ENCODE measurements at places on chromosomes 12 and 14.

DNA sequence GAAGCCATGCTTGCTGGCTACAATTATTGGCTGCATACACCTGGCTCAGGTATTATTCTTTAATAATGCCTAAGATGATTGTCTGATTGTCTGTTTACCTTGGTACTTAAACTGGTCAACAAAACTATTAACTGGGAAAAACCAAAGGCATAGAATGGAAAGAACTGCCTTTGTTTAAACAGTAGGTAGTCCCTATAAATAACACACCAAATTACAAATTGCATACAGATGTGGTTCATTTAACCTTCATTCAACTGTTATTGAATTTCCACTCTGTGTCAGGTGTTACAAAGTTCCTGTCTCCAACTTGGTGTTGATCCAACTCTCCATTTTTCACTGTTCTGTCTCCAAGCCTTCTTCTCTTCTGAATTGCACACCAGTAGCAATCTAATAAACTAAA lies 79.8 kb upstream of the FSCB start:
- DNase-seq: no peak

- no peak for DNase-seq
Observed at GRCh38 chr14:58367296-58367695, 28.4 kb upstream of the TOMM20L start.

DNA sequence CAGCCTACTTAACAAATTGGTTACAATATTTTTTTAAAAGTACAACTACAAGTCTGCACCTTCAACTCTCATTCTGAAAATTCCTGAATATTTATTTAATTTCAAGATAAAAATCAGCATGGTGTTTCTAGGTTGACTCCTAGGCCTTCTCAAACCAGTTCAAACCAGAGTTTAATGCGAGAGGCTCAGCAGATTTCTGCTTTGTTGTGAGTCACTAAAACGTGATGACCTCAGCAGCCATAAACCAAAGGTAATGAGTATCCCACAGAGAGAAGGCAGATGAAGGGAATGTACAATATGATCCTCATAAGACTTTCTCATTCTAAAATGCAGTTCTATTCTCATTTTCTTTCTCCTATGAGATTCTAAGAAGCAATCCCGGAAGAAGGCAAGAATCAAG lies 1.5 kb downstream of the PRDM4 start:
- no peak for DNase-seq

- no peak for DNase-seq
Observed at GRCh38 chr14:105375635-105376057, 22.7 kb upstream of the TEX22 start.

GRCh38 chr12:114628199-114628598 lies 55.8 kb downstream of the TBX3 start:
- no peak for DNase-seq

DNA sequence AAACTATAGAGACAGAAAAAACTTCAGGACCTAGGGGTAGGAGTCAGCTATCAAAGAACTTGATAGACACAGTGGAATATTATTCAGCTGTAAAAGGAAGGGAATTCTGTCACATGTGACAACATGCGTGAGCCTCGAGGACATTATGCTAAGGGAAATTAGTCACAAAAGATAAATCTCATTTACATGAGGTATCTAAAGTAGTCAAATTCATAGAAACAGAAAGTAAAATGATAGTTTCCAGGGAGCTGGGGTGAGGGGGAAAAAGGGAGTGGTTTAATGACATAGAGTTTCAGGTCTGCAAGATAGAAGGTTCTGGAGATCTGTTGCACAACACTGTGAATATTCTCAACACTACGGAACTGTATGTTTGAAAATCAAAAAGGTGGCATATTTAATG lies 50.0 kb upstream of the PRIMA1 start:
- DNase-seq: no peak

DNA sequence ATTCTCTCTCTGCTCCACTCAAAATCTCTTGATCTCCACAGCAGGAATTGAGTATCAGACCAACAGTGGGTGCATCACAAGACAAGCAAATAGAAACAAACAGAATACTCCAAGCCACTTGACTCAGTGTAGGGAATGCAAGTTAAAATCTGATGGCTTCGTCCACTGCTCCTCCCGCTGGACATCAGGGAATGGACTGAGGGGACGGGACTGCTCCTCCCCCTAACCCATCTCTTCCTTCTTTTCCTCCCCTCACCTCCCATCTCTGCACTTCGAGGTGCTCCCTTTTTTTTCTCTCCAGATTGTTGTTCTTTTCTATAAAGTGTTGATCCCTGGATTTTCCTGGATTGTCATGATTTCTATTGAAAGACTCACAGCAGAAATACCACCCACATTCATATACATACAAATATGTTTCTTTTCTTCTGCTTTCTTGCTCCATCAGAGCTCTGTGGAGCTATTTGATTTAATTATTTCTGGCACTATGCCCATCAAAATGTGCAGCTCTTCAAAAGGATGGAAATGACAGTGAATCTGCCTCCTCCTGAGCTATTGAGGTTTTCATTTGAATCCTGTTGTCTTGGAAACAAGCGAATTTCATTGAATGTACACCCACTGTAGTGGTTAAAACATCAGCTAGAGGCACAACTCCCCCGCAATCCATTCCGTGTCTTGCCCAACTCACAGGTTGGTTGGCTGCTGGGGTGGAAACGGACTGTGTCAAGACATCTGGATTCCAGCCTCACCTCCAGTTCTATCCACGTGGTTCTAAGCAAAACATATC lies 199.7 kb downstream of the SPTSSA start:
- DNase-seq: no peak

DNA sequence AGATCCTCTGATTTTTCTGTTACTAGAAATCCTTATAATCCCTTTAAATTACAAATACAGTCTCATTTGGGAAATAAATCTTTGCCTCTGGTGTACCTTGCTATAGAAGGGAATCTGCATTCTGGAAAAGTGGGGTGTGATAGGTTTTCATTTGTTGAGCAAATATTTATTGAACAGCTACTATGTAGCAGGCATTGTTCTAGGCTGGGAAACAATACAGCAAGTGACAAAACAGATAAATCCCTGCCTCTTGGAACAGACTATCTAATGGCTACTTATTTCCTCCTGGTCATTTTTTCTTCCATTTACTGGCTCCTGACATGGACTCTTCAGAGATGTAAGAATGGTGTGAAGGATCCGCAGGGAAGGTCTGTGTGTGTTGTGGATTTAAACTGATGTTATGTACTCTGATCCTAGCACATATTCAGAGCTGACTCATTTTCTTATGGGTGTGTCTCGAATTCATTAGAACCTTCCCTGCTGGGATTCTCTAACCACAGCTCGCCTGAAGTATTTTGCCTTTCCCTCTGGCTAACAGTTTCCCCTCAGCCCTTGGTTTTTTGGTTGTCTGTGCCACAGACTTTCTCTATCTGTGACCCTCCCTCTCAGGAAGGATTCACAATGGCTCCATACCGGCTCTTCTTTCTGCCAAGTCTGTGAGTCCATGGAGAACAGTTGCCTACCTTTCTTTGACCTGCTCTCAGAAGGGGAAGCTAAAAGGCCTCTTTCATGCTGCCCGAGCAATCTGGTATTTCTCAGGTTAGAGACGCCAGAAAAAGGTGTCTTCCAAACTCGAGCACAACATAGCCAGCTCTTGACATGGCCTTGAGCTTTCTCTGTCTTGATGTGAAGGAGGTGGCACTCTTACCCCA lies 53.7 kb downstream of the TMTC2 start:
- no peak for DNase-seq

- no peak for DNase-seq
Observed at GRCh38 chr14:96096639-96097610, 57.8 kb downstream of the C14orf132 start.

- no peak for DNase-seq
Observed at GRCh38 chr12:101707131-101707782, 9.8 kb downstream of the CHPT1 start.

DNA sequence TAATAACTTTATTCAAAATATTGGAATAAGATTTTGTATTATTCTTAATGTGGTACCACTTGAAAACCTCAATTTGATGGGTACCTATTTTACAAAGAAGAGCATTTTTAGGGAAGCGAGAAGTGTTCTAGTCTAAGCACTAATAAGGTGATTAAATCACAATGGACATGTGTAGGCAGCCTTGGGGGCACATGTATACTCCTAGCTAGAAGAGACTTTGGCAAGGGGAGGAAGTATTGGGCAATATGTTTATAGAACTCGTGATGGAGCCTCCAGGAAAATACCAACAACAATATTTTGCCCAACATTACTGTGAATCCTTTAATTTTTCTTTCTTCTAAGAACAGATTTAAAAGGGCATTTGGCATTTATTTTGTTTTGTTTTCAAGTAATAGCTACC lies 280.3 kb downstream of the ADAMTS20 start:
- no peak for DNase-seq

DNA sequence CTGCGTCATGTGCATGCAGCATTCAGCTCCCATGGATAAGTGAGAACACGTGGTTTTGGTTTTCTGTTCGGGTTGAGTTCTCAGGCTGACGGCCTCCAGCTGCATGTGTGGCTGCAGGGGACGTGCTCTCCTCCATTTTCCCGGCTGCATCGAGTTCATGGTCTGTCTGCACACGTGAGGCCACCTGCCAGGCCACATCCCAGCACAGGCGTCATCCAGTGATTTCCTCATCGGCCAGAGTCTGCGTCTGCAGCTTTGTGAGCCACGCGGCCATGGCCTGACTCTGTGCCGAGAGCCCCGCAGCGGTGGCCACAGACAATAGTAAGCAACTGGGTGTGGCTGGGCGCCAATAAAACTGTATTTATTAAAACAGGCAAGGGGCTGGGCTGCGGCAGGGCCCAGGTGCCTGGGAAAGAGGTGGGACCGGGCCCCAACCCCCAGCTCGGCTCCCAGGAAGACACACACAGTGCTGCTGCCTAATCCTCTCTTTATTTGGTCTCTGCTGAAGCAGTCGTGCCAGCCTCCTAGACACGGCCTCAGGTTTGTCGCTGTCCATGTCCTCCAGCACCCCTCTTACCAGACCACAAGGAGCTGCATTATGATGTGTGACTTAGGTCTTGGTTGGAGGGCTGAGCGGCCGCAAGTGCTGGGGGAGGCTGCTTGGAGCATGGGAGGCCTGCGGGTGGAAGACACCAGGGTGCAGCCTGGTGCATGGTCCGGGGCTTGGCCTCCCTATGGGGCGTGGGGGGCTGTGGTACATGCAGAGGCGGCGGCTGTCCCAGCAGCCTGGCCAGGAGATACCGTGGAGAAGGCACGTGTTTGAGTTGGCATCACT lies 52.0 kb downstream of the NOC4L start:
- DNase-seq: no peak

- no peak for DNase-seq
Observed at GRCh38 chr12:74317078-74317601, 220.5 kb upstream of the ATXN7L3B start.

- DNase-seq: no peak
Observed at GRCh38 chr12:13075118-13075480, 28.4 kb downstream of the GSG1 start.

- DNase-seq: no peak
Observed at GRCh38 chr14:34502545-34503225, 36.8 kb downstream of the EAPP start.

DNA sequence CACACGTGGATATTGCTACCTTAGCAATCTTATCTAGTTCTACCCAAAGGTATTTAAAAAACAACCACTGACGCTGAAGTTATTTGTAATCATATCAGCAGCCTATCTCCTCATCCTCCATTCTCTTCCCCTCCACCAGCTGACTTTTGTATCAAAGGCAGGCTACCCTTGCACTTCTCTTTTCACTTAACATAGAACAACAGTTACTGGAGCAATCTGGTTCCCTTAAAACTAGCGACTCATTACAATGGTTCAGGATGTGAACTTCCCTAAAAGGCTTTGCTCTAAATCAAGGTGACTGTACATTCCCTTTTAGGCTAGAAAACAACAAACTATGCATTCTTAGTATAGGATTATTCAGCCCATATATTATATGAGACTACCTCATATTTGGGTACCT lies 404.7 kb downstream of the APAF1 start:
- DNase-seq: no peak
